PC-3 (cell line): ENCODE measurements at places on chromosomes 3 and 15. TPM values are rescaled to one million over a fixed set of nuclear protein-coding genes. Genes with fewer than 3 reads are reported as not detected.

DNA sequence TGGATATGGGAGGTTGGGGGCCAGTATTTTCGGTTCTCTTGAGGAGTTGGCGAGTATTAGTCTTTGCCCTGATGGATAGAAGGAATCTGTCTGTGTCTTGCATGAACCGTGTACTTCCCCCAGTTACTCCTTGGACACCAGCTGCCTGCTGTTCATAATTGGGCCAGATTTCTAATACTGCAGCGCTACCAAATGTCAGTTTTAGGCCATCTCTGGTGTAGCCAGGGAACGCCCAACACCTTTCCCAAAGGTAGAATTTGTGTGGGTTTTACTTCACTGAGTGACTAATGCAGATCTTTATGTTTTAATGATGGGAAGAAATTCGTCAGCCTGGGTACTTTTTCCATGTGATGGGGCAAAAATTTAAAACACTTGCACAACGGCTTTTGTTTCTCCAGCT, 18.4 kb downstream of the FLNB start:
- H3K36me3 ChIP-seq: peaks cover 4% of the 10 kb centered on the region; the same call in 1 of the 2 replicates
- no peaks in the 10 kb centered on the region for H3K27me3 ChIP-seq
- peak overlapping the region; percentile 8; the same call in 1 of the 2 replicates for H3K4me3 ChIP-seq
- H3K4me1 ChIP-seq: peaks cover 60% of the 10 kb centered on the region
- DNase-seq: peak; percentile 80

DNA sequence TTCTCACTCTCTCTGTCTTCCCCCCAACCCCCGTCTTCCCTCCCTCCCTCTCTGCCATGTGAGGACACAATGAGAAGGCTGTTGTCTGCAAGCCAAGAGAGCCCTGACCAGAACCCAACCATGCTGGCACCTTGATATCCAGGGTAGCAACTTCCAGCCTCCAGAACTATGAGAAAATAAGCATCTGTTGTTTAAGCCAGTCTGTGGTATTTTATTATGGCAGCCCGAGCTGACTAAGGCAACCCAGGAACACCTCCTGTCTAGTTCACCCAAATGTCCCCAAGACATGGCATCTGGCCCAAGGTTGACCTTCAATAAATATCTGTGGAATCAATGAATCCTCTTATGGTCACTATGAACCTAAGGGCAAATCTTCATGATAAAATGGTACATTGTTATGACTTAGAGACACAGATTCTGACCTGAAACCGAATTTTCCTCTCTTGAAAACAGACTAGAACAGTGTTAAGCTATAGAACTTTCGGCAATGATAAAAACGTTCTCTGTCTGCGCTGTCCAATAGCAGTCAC, 26.5 kb downstream of the RFTN1 start:
- no peak overlapping the region for H3K4me3 ChIP-seq
- H3K4me1 ChIP-seq: peaks cover 7% of the 10 kb centered on the region; the same call in 1 of the 2 replicates
- H3K27ac ChIP-seq: no peak overlapping the region
- H3K36me3 ChIP-seq: no peaks in the 10 kb centered on the region

DNA sequence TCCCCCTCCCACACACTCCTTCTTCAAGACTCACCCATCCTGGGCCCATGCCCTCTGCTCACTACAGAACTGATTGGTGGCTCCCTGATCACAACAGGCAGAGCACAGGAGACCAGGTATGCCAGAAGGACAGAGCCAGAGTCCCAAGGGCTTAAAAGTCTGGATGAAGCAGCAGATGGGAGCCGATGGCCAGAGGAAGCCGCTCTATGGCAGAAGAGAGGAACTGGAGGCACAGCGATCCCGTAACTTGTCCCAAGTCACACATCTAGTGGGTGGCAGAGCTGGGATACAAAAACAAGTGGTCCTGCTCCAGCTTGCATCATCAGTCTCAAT, 20.7 kb downstream of the ITGA11 start:
- H3K27ac ChIP-seq: no peak overlapping the region
- no peak overlapping the region for H3K4me3 ChIP-seq
- H3K36me3 ChIP-seq: no peaks in the 10 kb centered on the region
- peaks cover 8% of the 10 kb centered on the region; the same call in 1 of the 2 replicates for H3K27me3 ChIP-seq

GRCh38 chr3:124565013-124565412, 165.2 kb upstream of the UMPS start:
- DNase-seq: peak; percentile 94
- H3K27ac ChIP-seq: no peak overlapping the region
- H3K36me3 ChIP-seq: no peaks in the 10 kb centered on the region
- no peaks in the 10 kb centered on the region for H3K27me3 ChIP-seq
- H3K4me3 ChIP-seq: peak overlapping the region; percentile 9; the same call in 1 of the 2 replicates

- no peak overlapping the region for H3K4me3 ChIP-seq
- H3K4me1 ChIP-seq: peaks cover 35% of the 10 kb centered on the region
- no peaks in the 10 kb centered on the region for H3K27me3 ChIP-seq
- no peaks in the 10 kb centered on the region for H3K36me3 ChIP-seq
- no peak overlapping the region for H3K27ac ChIP-seq
- DNase-seq: no peak
These were observed 50.1 kb upstream of the TRIM42 start for GRCh38 chr3:140627756-140628155.

DNA sequence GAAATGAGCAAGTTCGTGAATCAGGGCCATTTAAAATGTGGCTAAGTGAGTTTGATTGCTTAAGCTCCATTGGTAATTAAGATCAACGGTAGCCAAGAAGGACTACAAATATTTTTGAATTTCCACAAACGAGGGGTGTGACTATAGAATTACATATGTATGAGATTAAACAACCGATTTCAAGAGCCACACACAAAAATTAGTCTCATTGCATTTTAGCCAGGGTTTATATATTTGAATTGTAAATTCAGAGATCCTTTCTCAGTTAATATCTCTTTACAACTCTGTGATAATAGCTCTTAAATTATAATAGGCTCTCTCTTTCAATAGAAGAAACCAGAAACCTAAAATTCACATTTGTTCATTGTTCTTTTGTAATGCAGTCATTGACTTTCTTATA, 325.6 kb upstream of the ICE2 start:
- H3K36me3 ChIP-seq: no peaks in the 10 kb centered on the region
- no peak overlapping the region for H3K4me3 ChIP-seq
- no peak overlapping the region for H3K27ac ChIP-seq
- no peak for DNase-seq
- H3K27me3 ChIP-seq: peaks cover 23% of the 10 kb centered on the region; the same call in 1 of the 2 replicates
- no peaks in the 10 kb centered on the region for H3K4me1 ChIP-seq

DNA sequence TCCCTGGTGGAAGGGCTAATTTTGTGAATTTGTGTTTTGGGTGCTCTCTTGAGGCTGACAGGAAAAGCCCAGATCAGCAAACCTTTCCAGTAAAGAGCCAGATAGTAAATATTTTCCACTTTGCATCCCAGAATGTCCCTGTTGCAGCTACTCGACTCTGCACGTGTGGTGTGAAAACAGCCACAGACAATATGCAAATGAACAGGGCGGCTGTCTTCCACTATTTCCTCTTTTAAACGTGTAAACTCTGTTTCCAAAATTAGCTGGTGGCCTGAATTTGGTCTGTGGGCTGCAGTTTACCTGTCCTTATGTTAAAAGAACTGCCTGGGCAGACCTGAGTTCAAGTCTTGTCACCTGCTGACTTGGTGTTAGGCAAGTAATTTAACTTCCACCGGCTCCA, 202.7 kb downstream of the EDEM1 start:
- no peaks in the 10 kb centered on the region for H3K27me3 ChIP-seq
- H3K4me3 ChIP-seq: no peak overlapping the region
- peak overlapping the region; percentile 93 for H3K27ac ChIP-seq
- no peaks in the 10 kb centered on the region for H3K36me3 ChIP-seq
- DNase-seq: no peak

GRCh38 chr15:66293419-66294156, at the start of gene DIS3L:
Gene DIS3L, plus strand, starts transcription at chr15:66293568. Its CDS starts 29 bp downstream, at chr15:66293597.
- peaks cover 2% of the 10 kb centered on the region; the same call in 1 of the 2 replicates for H3K36me3 ChIP-seq
- H3K4me1 ChIP-seq: peaks cover 27% of the 10 kb centered on the region
- H3K27me3 ChIP-seq: no peaks in the 10 kb centered on the region
- DNase-seq: peak; percentile 59
- peak within 1 kb of the TSS; percentile 86 for H3K4me3 ChIP-seq

DNA sequence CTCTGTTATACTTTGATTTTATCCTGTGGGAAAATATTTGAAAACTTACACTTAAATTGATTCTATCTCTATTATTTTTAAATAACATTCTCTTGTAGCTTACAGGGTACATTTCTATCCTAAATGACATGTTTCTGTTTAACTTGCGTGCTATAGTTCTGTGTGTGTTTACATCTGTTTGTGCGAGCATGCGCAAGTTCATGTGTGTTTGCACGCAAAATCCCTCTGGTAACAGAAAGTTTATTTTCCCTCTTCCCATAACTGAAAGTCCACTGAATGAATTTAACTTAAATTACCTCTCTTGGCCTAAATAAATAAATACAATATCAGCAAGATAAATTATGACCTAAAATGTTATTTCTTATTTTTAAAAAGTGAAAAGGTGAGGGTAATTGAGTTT, 117.3 kb upstream of the NEO1 start:
- no peaks in the 10 kb centered on the region for H3K4me1 ChIP-seq
- H3K27me3 ChIP-seq: peaks cover 42% of the 10 kb centered on the region
- DNase-seq: no peak
- H3K27ac ChIP-seq: no peak overlapping the region
- no peaks in the 10 kb centered on the region for H3K36me3 ChIP-seq
- H3K4me3 ChIP-seq: no peak overlapping the region

- H3K36me3 ChIP-seq: no peaks in the 10 kb centered on the region
- no peak overlapping the region for H3K27ac ChIP-seq
- no peaks in the 10 kb centered on the region for H3K27me3 ChIP-seq
- H3K4me1 ChIP-seq: no peaks in the 10 kb centered on the region
- H3K4me3 ChIP-seq: no peak overlapping the region
These were observed 77.4 kb downstream of the ACAP2 start for GRCh38 chr3:195365371-195365770.

DNA sequence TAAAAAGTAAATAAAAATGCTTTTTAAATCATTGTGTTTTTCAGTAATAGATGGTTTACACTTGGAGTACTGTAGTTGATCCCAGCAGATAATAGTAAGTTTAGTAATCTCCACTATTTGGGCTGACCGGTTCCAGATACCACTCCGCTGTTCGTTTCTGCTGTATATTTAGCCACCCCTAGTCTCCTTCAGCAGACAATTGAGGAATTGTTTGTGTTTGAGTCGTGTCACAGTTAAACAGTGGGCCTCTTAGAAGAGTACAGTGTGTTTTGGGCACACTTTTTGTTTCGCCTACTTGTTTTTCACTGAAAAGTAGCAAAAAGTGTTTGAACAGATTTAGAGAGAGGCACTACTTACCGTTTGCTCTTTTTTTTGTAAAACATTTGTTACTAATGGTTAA, 33.2 kb downstream of the PAK2 start:
- no peaks in the 10 kb centered on the region; the same call in 1 of the 2 replicates for H3K36me3 ChIP-seq
- no peak overlapping the region for H3K27ac ChIP-seq
- H3K27me3 ChIP-seq: no peaks in the 10 kb centered on the region
- DNase-seq: no peak
- H3K4me3 ChIP-seq: no peak overlapping the region
- peaks cover 3% of the 10 kb centered on the region; the same call in 1 of the 2 replicates for H3K4me1 ChIP-seq

- H3K4me1 ChIP-seq: peaks cover 4% of the 10 kb centered on the region; the same call in 1 of the 2 replicates
- H3K27ac ChIP-seq: no peak overlapping the region
- peak; percentile 36 for DNase-seq
- H3K27me3 ChIP-seq: no peaks in the 10 kb centered on the region
- H3K4me3 ChIP-seq: no peak overlapping the region
These were observed 6.9 kb downstream of the PLCH1 start for GRCh38 chr3:155737844-155738460.

GRCh38 chr15:71189718-71190117, 74.4 kb downstream of the THSD4 start:
- no peaks in the 10 kb centered on the region for H3K27me3 ChIP-seq
- H3K4me3 ChIP-seq: no peak overlapping the region
- DNase-seq: no peak
- no peak overlapping the region for H3K27ac ChIP-seq
- no peaks in the 10 kb centered on the region for H3K4me1 ChIP-seq
- H3K36me3 ChIP-seq: peaks cover 18% of the 10 kb centered on the region; the same call in 1 of the 2 replicates

GRCh38 chr3:66299891-66300290, 79.1 kb downstream of the SLC25A26 start:
- no peak overlapping the region for H3K4me3 ChIP-seq
- no peak for DNase-seq
- H3K27ac ChIP-seq: no peak overlapping the region
- H3K36me3 ChIP-seq: no peaks in the 10 kb centered on the region

- peak; percentile 57 for DNase-seq
- H3K36me3 ChIP-seq: no peaks in the 10 kb centered on the region
- H3K27ac ChIP-seq: peak overlapping the region; percentile 49
- H3K4me1 ChIP-seq: peaks cover 15% of the 10 kb centered on the region
- no peak overlapping the region for H3K4me3 ChIP-seq
These were observed 129.2 kb upstream of the SUCLG2 start for GRCh38 chr3:67783281-67784250.

GRCh38 chr15:34223904-34224596, 766 bp upstream of the EMC4 start:
- peak overlapping the region; percentile 96 for H3K4me3 ChIP-seq
- H3K27ac ChIP-seq: peak overlapping the region; percentile 78
- H3K4me1 ChIP-seq: peaks cover 20% of the 10 kb centered on the region
- H3K36me3 ChIP-seq: peaks cover 18% of the 10 kb centered on the region

GRCh38 chr3:129379582-129380358, 48.7 kb downstream of the EFCAB12 start:
- H3K36me3 ChIP-seq: no peaks in the 10 kb centered on the region
- H3K27me3 ChIP-seq: no peaks in the 10 kb centered on the region
- H3K27ac ChIP-seq: no peak overlapping the region
- DNase-seq: no peak
- H3K4me1 ChIP-seq: no peaks in the 10 kb centered on the region
- H3K4me3 ChIP-seq: no peak overlapping the region

DNA sequence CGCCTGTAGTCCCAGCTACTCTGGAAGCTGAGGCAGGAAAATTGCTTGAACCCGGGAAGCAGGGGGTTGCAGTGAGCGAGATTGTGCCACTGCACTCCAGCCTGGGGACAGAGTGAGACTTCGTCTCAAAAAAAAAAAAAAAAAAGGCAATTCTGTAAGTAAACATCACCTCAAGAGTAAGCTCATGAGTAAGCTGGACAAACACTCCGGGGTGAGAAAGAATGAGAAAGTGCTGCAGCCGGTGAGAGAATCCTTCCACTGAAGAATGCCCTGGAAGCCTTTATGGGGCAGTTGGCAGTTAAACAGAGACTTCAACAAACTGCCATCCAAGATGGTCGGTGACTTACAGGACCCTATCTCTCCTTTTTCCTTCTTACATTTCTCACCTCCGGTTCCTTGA, 47.5 kb downstream of the FEZF2 start:
- H3K27ac ChIP-seq: no peak overlapping the region
- peak; percentile 39 for DNase-seq
- no peaks in the 10 kb centered on the region for H3K4me1 ChIP-seq
- no peaks in the 10 kb centered on the region for H3K36me3 ChIP-seq

PLA1A gene
- 0.36 TPM in 1 of 2 replicates, not detected in the other for total RNA-seq

BCHE gene
- total RNA-seq: 0.18 TPM in 1 of 2 replicates, not detected in the other

MORC1 gene
- not detected in 2 replicates for total RNA-seq

FBXL22 gene
- 0.46 and 2.0 TPM in 2 replicates for total RNA-seq

REC114 gene
- not detected in 2 replicates for total RNA-seq
